Left ventricle myocardium inferior (tissue), 1 donor: ENCODE measurements at places on chromosomes 3 and 15.
A peak's percentile ranks its signal among the peaks of the same experiment; 100 is the strongest.

- no peak for DNase-seq
Measured at GRCh38 chr3:169980055-169980454, 13.4 kb downstream of the SEC62 start.

- no peak for DNase-seq
Measured at GRCh38 chr3:181730316-181730715, 18.6 kb downstream of the SOX2 start.

DNA sequence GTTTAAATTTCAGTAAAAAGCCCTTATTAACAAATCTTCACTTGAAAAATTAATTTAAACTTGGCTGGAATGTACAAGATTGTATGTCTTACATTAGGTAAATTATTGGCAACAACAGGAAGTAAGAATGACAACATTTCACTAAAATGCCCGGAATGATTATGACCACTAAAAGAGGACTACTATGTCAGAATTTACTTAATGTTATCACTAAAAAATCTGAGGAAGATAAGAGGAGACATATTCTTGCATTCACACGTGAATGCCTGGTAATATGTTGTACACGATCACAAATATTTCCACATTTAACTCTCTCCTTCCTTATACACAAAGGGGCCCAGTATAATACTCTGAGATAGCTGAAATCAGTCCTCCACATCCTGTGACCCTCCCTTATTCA is 29.7 kb downstream of the VGLL3 start:
- DNase-seq, result no peak

DNA sequence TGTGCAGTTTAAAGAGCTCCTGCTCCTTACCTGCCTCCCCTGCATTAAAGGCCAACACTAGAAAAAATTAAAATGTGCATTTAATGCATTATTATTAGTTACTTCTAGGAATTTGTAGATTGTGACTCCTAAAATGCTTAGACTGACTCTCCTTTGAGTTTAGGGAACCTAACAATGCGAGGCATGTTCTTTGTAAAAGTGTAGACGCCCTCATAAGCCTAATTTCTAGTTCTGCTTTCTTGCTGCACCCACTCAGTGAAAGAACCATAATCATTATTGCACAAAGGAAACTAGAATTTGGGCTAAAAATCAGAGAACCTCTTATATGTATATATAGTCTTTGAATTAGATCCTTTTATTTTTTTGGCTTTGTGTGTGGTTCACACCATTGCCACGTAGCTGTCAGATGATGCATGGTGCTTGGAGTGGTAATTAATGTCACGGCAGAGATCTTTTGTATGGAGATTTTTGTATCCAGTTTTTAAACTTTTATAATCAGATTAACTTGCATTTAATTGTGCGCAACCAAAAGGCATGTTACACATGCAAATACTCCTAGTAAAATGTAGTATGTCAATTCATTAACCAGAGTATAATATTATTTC is 710 bp downstream of the ABHD10 start:
- DNase-seq, result no peak

DNA sequence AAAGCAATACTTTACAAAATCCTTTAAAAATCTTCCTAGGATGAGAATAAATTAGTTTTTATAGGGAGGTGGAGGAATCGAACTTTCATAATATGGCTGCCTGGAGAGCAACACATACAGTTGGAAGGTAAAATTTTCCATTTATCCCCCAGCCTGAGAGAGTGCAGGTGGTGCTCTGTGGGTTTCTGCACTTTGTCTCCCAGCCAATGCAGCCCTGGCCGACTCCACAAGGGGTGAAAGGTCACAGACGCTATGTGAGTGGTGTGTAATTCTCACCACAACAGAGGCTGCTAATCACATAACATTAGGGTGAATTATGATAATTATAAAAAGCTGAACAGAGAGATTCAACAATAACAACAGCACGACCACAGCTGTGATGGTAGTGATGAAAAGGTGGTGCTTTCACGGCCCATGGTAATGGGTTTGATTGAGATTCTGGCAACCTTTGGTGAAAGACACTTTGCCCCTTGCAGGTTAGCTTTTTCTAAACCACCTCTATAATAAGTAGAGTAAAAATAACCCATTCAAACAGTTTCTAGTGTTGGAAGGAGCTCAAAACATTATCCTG is 30.1 kb upstream of the NANOGP8 start:
- no peak for DNase-seq

- no peak for DNase-seq
Measured at GRCh38 chr3:188706176-188706575, 465.6 kb upstream of the TPRG1 start.

DNA sequence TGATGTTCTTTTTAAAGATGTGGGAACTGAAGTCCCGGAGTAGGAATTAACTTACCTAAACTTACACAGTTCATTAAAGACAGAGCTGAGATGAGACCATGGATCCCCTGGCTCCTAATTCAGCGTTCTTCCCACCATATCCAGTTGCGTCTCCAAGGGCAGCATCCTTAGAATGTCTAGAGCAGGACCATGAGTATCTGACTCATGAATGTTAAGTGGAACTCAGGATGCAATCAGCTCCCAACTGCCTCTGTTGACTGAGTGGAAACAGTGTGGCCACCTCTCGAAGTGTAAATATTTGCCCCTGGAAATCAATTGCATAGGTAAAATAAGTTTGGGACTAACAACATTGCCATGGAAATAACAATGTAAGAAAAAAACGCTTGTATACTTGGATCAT is 2.5 kb downstream of the SNTN start:
- no peak for DNase-seq

GRCh38 chr3:37729119-37729518 is 132.6 kb upstream of the CTDSPL start:
- no peak for DNase-seq

- DNase-seq, result no peak
Measured at GRCh38 chr3:138985932-138986331, 20.1 kb downstream of the PRR23A start.

DNA sequence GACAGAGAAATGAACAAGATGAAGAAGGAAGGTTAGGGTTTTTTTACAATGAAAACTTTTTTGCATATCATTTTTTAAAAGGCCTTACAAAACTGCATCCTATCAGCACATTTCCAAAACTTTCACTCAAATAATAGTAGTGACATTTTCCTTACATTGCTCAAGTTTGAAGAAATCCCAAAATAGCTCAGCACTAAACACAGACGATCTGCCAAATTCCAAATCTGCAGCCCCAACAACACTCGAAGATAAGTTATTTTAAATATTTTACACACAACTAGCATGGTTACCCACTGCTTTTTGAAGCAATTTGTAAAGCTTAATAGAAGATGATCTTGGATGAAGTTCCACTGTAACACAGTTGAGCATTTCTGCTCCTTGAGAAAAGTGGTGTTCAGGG is 535.6 kb upstream of the ALCAM start:
- no peak for DNase-seq

- no peak for DNase-seq
Measured at GRCh38 chr3:15331072-15331605, 1.2 kb downstream of the SH3BP5 start.

DNA sequence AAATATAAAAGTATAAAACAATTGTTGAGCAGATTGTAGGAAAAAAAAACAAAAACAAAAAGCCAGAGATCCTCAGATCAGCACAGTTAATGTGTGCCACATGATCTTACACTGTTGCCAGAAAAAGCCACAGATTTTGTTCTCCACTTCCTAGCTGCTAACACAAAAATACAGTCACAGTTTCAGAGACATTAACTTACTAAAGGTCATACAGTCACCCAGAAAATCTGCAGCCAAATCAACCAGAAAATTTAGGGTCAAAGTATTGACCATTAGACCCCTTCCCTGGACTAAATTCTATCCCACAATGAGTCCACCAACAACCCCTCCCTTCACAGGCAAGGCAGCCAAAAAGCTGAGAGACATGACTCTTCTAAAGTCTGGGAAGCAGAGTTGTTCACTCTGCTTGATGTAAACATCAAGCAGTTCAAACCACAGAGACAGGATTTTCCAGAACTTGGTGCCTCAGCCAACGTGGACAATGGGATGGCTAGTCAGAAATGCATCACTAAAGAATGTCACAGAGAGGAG is 59.1 kb downstream of the SST start:
- DNase-seq, result no peak

- DNase-seq, result no peak
Measured at GRCh38 chr15:100383302-100384107, 41.7 kb upstream of the ADAMTS17 start.

- DNase-seq, result no peak
Measured at GRCh38 chr3:63869940-63870614, 6.4 kb downstream of the ATXN7 start.

DNA sequence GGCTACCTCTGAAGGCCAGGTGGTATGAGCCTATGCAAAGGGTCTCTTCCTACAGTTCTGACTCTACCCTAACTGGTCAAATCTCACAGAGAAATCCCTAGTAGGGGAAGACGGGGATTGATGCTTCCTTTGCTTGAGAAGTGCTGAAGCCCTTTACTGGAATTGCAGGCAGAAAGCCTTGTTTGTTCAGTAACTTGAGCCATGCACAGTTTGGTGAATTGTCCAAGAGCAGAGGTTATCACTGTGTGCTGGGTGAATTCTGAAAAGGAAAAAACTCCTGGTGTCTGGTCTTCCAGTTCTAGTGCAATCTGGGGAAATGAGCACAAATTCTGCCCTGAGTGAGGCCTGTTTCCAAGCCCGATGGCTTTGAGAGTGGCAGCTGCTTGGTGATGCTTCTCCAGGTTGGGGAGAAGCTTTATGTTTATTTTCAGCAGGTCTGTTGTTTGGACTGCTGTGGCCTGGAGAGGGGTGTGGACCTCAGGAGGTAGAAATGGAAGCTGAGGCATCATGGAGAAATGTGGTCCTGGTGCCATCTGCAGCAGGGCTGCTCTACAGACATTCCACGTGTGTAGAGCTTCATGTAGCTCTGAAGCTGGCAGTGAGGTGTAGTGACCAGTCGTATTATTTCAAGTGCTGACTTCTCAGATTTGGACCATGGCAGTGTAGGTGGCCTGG is 60.9 kb downstream of the ARNT2 start:
- no peak for DNase-seq

DNA sequence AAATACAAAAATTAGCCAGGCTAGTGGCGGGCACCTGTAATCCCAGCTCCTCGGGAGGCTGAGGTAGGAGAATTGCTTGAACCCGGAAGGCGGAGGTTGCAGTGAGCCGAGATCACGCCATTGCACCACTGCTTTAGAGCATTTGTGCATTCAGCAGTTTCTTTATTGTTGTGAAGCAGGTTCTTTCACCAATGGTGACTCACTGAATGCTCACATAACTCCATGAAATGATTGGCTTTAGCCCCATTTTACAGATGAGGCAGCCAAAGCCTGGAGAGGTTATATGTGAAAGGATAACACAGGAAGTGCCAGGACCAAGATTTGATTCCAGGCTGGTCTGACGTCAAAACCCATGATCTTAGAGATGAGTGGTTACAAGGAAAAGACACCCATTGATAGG is 195.2 kb downstream of the SLCO3A1 start:
- no peak for DNase-seq

- DNase-seq, result no peak
Measured at GRCh38 chr15:68075764-68076385, 21.8 kb downstream of the PIAS1 start.

- DNase-seq, result no peak
Measured at GRCh38 chr3:34886443-34886842, 752.9 kb upstream of the ARPP21 start.

DNA sequence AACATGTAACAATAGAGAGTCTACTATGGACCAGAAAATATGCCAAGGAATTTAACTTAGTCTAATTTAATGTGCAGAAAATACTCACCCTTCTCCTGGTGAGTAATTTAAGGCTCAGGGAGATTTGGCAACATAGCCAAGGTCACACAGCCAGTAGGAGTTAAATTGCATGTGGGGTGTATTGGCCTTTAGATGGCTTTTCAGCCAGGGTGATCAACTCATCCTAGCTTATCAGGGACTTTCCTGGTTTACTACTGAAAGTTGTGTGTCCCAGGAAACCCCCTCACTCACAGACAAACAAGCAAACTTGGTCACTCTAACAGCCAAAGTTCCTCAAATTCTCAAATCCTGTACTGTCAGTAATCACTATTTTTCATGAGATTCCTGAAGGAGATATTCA is 2.6 kb upstream of the SLC9A9 start:
- no peak for DNase-seq

DNA sequence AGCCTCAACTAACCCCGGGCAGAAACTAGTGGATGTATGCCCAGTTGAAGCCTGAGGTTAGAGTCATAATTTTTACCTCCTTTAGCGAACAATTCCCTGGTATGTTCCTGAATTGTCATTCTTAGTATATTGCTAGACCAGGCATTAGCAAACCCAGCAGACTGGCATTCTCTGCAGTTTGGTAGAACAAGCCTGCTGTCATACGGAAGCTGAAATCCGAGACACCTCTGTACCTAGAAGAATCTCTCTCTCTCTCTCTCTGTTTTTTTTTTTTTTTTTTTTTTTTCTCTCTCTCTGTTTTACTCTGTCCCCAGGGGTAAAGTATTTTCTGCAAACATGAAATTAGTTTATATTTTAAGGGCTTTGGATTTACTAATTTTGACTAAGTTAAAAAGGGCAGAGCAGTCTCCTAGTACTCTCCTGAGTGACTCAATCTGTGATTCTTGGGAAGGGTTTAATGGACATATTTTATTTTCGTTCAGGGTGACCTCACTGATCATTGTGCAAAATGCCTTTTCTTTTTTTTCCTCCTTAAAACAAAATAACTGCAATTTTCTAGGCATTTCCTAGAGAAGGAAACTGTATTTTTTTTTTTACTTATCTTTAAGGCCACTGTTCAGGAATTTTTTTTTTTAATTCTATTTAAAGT is 133.6 kb upstream of the ICE2 start:
- DNase-seq, result no peak

DNA sequence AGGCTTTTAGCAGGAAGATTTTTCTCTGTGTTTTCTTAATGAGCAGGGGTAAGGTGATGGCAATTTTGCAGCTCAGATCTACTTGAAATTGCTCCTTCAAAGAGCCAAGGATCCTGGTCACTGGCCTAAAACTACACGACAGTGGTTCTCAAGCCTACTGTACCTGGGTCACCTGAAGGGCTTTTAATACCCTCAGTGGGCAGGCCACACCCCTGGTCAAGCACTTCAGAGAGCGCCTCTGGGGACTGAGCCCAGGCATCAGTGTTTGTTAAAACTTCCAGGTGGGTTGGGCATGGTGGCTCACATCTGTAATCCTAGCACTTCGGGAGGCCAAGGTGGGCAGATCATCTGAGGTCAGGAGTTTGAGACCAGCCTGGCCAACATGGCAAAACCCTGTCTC is 158.4 kb downstream of the FAM43A start:
- no peak for DNase-seq

- no peak for DNase-seq
Measured at GRCh38 chr15:67185621-67186225, 68.7 kb downstream of the AAGAB start.

GRCh38 chr3:63863150-63864007 is at the start of the genes ATXN7 and THOC7:
Gene ATXN7 (plus strand): TSS chr3:63863867. CDS start chr3:63912599, 48,732 bp downstream.
Gene THOC7 (minus strand): TSS chr3:63863805. CDS start chr3:63863790, 15 bp downstream.
- peak; percentile 75 for DNase-seq

GRCh38 chr15:25401501-25401900 is 37.3 kb downstream of the UBE3A start:
- no peak for DNase-seq
